GM13976 (cell line): ENCODE measurements at places on chromosomes 2 and 18.

DNA sequence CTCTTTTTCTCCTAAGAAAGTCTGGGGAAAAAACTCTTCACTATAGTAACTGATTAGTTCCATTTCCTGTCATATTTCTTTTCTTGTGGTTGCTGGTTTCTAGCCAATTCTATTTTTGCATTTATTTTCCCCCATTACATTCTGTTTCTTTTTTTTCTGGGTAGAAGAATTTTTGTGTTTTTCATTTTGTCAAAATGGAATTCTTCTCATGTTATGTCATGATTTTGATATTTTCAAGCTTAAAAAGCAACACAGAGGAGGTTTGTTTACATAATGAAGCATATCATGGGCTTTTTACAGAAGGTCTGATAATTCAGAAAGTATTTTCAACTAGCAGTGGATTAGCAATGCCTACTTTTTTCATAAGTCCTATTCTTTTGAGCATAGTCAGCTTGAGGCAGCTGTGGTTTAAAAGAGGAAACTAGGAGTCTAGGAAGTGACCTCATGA is 102.0 kb downstream of the MAP2 start:
- no peak for DNase-seq

- DNase-seq: no peak
These were observed 225.8 kb downstream of the SEPTIN10 start for GRCh38 chr2:109387778-109388469.

DNA sequence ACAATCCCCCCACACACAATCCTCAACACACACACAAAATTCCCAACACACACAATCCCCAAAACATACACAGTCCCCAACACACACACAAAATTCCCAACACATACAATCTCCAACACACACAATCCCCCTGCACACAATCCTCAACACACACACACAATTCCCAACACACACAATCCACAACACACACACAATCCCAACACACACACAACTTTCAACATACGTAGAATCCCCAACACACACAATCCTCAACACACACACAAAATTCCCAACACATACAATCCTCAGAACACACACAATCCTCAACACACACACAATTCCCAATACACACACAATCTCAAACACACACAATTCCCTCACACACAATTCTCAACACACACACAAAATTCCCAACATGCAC is 2.6 kb upstream of the PDCD1 start:
- DNase-seq: no peak

- DNase-seq: no peak
These were observed 42.2 kb downstream of the PAX8 start for GRCh38 chr2:113236367-113237159.

- peak; percentile 46 for DNase-seq
These were observed 95.9 kb downstream of the NCOA1 start for GRCh38 chr2:24586955-24587354.

DNA sequence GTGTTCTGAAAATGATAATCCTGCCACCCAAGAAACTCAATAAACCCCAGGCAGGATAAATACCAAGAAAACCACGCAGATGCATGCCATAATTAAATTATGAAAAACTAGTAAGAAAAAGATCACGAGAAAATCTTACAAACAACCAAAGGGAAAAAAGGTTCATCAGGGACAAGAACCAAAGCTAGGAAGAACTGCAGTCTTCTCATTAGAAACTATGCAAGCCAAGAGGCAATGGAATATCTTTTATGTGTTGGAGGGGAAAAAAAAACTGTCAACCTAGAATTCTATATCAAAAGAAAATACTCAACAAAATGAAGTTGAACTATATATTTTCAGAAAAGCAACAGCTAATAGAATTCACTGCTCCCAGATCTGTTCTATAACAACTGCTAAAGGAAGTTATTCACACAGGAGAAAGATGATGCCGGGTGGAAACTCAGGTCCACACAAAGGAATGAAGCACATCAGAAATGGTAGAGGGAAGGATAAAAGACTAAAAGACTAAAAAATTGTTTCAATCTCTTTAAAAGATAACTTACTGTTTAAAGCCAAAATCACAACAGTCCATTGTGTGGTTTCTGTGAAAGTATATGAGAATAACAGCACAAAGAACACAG is 55.0 kb downstream of the NDUFA10 start:
- DNase-seq: no peak

- no peak for DNase-seq
These were observed 410.5 kb downstream of the CDH19 start for GRCh38 chr18:66193394-66193793.

DNA sequence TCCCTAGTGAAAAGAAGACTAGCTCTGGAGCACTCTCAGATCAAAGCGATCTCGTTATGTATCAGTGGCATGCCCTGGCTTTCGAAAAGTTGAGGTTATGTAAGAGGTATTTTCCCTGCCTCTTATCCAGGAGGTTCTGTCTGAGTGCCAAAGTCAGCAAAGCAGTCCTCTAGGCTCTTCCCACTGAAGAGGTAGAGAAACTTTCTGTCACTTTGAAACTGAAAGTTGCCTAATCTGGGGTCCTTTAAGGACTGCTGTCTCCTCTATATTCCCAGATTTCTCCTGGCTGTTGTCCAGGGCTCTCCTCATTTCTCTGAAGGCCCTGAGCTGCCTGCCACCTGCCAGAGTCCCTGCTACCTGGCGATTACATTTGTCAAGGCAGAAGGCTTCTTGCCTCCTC is 96.3 kb downstream of the B3GNT2 start:
- no peak for DNase-seq

DNA sequence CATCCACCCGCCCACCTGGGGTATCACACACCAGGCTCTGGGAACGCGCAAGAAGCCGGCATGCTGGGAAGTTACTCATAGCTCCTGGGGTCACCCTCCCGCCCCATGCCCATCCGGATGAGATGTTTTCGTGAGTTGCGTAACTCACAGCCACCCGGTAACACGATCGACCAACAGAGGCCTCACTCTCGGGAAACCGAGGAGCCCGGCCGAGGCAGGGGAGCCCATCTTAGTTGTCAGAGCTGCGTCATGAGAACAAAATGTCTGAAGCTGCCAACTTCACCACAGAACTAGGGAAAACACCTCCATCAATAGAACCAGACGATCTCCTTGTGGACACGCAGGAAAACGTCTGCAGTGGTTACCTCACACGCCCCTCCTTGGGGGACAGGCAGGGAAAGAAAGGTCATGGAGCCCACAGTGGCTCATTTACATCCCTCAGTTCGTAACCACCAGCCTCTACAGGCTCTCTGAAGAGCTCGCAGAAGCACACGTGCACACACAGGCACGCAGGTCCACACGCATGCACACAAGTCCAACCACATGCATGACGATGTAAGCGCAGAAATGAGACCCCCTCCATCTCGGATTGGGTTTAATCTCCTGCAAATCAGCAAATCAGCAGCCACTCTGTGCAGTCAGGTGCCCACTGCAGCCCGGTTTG is 26.2 kb downstream of the ADI1 start:
- peak; percentile 11 for DNase-seq

- DNase-seq: no peak
These were observed 102.2 kb downstream of the TEX51 start for GRCh38 chr2:127000937-127001336.

DNA sequence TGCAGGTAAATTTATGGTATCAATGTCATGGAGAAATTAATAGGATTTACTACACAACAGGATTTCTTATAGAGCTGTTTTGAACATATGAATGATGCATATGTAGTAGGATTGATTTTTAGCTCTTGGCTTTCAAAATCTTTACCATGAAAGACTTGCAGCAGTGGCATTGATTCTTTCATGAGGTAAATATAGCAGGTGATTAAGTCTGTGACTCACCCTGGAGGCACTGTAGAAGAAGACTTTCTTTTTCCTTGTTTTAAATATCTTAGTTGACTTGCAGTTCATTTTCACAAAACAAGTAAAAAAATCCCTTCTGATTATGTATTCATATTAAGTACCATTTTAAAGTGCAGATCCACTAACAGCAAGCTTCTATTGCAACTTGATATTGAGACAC is 463.0 kb downstream of the FBXO15 start:
- no peak for DNase-seq

DNA sequence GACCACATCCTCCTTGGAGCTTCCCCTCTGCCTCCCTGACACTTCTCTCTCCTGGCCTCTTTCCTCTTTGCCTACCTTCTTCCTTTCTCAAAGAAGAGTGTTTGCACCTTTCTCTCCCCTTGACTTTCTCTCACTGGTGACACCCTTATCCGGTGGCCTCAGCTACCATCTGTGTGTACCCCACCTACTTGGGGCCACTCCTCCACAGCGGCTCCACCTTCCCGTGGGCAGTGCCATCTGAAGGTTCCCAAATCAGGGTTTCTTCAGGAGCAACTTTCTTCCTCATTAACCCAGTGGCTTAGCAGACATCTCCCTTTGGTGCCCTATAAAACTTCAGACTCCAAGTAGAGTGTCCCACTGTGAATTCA is 5.3 kb upstream of the NCL start:
- no peak for DNase-seq

DNA sequence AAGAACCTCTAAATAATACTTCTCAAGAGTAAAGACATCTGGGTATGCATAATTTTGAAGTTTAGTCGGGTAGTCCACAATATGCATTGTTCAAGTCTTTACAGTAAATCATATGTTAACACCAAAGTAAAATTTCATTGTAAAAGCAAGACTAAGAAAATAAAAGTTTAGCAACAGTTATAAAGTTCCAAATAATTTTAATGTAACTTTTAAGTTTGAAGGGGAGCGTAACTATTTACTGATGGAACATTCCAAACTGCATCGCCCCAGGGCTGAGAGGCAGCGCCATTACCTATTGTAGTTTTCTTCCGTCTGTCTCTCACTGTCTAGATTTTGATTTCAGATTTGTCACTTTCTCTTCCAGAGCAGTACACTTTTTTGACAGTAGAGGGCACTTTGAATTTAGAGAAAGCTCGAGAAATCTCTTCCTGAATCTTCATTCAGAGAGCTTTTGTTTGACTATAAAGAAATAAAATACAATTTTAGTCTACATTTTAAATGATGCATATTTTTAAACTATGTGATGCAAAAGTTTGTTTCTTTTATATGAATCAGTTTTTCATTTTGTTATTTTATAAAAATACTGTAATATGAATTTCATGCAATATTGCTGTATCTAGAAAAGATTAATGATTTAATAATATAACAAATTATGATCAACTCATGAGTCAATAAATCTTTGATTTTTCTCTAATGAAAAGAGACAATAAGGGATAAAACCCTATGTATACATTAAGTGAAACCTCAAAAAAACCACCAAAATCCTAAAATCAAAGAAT is 389.8 kb downstream of the FIGN start:
- peak; percentile 55 for DNase-seq
